ENCODE measurements at places on chromosomes 2 and 18. TPM values are rescaled to one million over a fixed set of nuclear protein-coding genes. Genes with fewer than 3 reads are reported as not detected.

Gene RAD51AP2
- not detected for total RNA-seq

Gene MYO5B
- not detected for total RNA-seq

Gene APLF
- 6.9 TPM for total RNA-seq

Gene UPP2
- total RNA-seq = not detected

Gene POU3F3
- not detected for total RNA-seq

Gene GALNT13
- total RNA-seq = under 0.01 TPM

Gene EPG5
- 9.4 TPM for total RNA-seq

Gene CDK15
- under 0.01 TPM for total RNA-seq

Gene CCDC85A
- total RNA-seq = 0.69 TPM

Gene KCNS3
- total RNA-seq = 0.76 TPM

Gene FOXI3
- total RNA-seq = not detected

Gene RAB17
- 11.9 TPM for total RNA-seq

Gene IMPA2
- 9.1 TPM for total RNA-seq

Gene EPHA4
- 0.17 TPM for total RNA-seq

Gene DCDC2C
- total RNA-seq = not detected

Gene AQP12A
- not detected for total RNA-seq

Gene ALPP
- not detected for total RNA-seq

Gene SERPINB10
- not detected for total RNA-seq

Gene L3MBTL4
- 8.8 TPM for total RNA-seq

Gene DHRS9
- not detected for total RNA-seq

Gene CD8B
- not detected for total RNA-seq

Gene FAHD2A
- 24.7 TPM for total RNA-seq

Gene TTN
- total RNA-seq = 3.4 TPM

Gene MAL
- total RNA-seq = not detected

Measured in dermis lymphatic vessel endothelial cell (primary cell).